GM23338 (cell line): ENCODE measurements at places on chromosomes 3 and 15. TPM values are rescaled to one million over a fixed set of nuclear protein-coding genes. Genes with fewer than 3 reads are reported as not detected.

Gene CBLB
- total RNA-seq, result 41.9 and 47.7 TPM in 2 replicates

Gene OIP5
- total RNA-seq, result 53.1 and 61.1 TPM in 2 replicates

- no peaks in the 10 kb centered on the region for H3K27me3 ChIP-seq
- H3K36me3 ChIP-seq, result no peaks in the 10 kb centered on the region
- no peak overlapping the region for H3K4me3 ChIP-seq
- DNase-seq, result no peak
These were observed 270.3 kb downstream of the ERC2 start for GRCh38 chr3:56197991-56198390.

- no peak overlapping the region for H3K27ac ChIP-seq
- no peaks in the 10 kb centered on the region for H3K36me3 ChIP-seq
- DNase-seq, result no peak
- no peaks in the 10 kb centered on the region for H3K4me1 ChIP-seq
- H3K27me3 ChIP-seq, result no peaks in the 10 kb centered on the region
These were observed 271.2 kb upstream of the CTDSPL start for GRCh38 chr3:37590328-37591079.

Gene MOBP
- not detected in 2 replicates for total RNA-seq

DNA sequence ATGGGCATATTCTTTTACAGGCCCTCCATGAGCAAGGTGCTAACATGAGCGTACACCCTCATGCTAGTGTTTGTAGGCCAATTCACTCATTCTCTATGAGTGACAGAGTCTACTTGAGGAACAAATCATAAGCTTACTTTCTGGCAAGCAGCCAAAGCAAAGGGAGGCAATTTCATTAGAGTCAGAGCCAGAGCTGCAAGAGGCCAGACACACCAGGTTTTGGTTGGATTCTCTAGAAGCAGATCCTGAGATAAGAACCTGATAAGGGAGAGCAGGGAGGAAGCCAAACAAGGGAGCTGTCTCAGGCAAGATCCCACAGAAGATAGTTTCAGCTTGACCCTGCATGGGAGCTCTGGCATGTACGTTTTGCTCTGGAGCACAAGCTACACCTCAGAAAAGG, 214.1 kb upstream of the CTNNB1 start:
- H3K36me3 ChIP-seq, result no peaks in the 10 kb centered on the region
- no peaks in the 10 kb centered on the region for H3K4me1 ChIP-seq
- DNase-seq, result no peak
- H3K4me3 ChIP-seq, result no peak overlapping the region
- no peaks in the 10 kb centered on the region for H3K27me3 ChIP-seq

DNA sequence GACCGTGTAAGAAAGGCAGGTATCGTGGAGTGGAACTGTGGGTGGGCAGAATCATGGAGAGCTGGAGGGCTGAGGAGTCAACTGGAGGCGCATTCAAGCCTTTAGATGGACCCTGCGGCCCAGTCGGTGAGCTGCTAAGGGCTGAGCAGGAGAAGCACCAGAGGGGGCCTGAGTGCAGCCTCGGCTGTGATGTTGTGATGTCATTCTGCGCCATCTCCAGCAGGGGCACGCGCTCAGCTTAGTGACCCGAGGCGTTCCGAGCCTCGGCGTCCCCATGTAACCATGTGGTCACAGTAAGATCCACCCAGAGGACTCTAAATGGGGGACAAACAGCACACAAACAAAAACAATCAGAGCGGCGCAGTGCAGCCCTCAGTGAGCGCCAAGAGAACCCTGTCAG, 76.8 kb downstream of the VGLL4 start:
- no peak overlapping the region for H3K4me3 ChIP-seq
- no peaks in the 10 kb centered on the region; the same call in 1 of the 2 replicates for H3K36me3 ChIP-seq
- DNase-seq, result peak; percentile 76
- H3K27ac ChIP-seq, result no peak overlapping the region
- no peaks in the 10 kb centered on the region for H3K27me3 ChIP-seq
- H3K4me1 ChIP-seq, result no peaks in the 10 kb centered on the region

Gene KIF9
- total RNA-seq, result 4.1 and 14.0 TPM in 2 replicates
